C1 segment of cervical spinal cord (tissue), 14 donors: ENCODE measurements at places on chromosomes 6 and 20.
A peak's percentile ranks its signal among the peaks of the same experiment; 100 is the strongest.

DNA sequence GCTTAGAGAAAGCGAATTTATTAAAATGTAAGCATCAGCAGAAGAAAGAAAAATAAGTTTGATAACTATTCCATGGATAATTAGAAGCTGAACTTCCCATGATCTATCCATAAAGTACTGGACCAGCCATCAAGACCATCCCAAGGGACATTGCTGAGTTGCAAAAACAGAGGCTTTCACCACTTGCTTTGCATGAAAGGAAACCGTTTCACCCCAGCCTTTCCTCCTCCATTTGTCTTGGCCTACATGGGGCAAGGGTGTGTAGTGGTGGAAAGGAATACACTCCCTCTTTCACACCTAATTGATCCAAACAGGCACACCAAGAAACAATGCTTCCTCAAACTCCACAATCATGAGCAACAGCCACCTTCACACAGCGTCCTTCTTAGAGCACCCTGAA is 10.4 kb downstream of the HIVEP2 start:
- no peak for DNase-seq

- DNase-seq, result no peak
Observed at GRCh38 chr20:62515826-62516225, 40.0 kb upstream of the GATA5 start.

- no peak for DNase-seq
Observed at GRCh38 chr6:52538901-52539354, 37.9 kb downstream of the TRAM2 start.

GRCh38 chr20:5195655-5196054 is 68.8 kb downstream of the CDS2 start:
- DNase-seq, result no peak

- DNase-seq, result no peak
Observed at GRCh38 chr20:39574061-39574460, 611.9 kb downstream of the DHX35 start.

GRCh38 chr20:40319741-40320516 is 369.1 kb downstream of the MAFB start:
- no peak for DNase-seq

- no peak for DNase-seq
Observed at GRCh38 chr6:149266659-149267058, 50.9 kb upstream of the TAB2 start.

- DNase-seq, result no peak
Observed at GRCh38 chr6:158327211-158327610, 14.9 kb downstream of the TULP4 start.

DNA sequence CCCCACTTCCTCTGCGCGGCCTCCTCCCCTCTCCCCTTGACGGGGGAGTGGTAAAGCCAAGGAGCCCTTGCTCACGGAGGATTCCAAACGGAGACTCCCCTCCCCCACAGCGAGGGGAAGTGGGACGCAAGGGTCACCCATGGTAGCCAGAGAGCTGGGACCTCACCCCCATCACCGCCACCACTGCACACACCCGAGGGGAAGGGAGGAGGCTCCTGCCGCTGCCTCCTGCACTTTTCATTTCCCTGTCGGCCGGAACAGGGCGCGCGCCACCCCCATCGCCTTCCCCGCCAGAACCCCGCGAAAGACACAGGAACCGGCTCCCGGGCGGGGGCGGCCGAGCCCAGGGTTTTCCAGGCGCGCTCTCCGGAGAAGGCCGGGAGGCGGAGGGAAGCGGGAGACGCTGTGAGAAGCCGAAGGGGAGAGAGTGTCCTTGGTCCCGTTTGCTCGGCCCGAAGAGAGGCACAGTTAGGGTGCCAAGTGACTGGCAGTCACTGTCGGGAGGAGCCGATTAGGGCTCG is 789 bp downstream of the CCND3 start:
- peak; percentile 54 for DNase-seq

DNA sequence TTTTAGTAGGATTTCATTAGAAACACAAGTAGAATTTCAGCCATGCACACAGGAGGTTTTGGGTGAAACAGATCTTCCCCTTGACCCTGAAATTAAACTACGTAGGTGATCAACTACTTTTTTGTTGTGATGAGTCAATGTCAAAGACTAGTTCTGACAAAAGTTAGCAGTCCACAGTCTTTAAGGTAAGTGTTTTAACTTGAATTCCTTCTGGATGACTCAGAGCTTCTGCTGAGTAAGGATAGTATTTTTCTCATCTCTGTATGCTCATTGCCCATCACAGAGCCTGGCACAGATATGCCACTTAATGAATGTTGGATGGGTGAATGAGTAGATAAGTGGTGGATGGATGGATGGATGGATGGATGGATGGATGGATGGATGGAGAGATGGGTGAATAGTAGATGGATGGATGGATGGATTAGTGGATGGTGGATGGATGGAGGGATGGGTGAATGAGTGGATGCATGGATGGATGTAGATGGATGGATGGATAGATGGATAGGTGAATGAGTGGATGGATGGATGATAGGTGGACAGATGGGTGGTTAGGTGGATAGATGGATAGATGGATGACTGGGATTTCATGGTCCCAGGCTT is 165.3 kb downstream of the ZMYND8 start:
- DNase-seq, result no peak

DNA sequence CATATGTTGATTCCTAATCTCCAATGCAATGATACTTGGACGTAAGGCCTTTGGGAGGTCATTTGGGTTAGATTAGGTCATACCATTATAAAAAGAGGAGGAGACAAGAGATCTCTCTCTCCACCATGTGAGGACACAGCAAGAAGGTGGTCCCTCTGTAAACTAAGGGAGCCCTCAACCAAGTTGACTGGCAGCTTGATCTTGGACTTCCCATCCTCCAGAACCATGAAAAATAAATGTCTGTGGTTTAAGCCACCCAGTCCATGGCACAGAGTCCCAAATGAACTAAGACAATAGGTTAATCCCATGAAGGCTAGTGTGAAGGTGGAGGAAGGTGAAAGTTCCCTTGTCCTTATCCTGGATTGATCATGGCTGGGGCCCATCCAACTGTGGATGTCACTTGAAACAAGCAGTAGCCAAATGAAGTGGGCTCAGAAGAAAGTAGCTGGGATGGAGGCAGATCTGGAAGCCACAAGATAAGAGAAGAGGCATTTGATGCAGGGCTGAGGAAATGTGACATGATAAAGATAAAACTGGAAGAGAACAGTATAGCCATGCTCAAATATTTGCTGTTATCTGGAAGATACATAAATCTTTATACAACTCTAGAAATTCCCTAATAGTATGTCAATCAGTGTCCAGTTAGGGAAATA is 99.9 kb downstream of the BANF2 start:
- DNase-seq, result no peak

DNA sequence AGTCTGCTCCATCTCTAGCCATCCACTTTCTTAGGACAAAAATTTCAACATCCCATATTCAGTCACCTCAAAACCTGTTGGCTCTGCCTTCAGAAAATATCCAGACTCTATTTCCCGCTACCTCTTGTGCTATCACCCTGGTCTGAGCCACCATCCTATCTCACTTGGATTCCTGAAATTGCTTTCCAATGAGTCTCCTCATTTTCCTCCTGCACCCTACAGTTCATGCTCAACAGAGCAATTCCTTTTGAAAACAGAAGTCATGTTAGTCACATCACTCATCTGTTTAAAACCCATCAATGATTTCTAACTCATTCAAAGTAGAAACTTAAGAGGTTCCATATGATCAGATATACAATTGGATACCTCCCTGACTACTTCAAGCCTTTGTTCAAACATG is 229.9 kb downstream of the ADGRG6 start:
- DNase-seq, result no peak

GRCh38 chr20:16011056-16011455 is 562.2 kb downstream of the KIF16B start:
- DNase-seq, result no peak

GRCh38 chr6:133128191-133128590 is 113.0 kb upstream of the EYA4 start:
- DNase-seq, result no peak

DNA sequence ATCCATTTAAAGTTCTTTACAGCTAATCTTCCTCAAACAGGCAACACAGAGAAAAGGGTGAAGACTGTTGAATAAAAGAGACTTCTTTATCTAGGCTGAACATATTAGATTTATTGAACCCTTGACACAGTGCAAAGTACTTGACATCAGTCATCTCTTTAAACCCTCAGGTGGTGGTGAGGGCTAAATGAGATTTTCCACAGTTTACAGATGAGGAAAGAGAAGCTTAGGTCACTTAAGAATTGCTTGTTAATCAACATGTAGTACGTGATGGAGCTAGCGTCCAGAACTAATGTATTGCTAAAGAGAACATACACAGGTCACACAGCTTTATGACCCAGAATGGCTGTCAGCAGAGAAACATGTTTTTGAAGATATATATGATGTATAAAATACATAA is 193.4 kb upstream of the LAMP5 start:
- DNase-seq, result no peak

DNA sequence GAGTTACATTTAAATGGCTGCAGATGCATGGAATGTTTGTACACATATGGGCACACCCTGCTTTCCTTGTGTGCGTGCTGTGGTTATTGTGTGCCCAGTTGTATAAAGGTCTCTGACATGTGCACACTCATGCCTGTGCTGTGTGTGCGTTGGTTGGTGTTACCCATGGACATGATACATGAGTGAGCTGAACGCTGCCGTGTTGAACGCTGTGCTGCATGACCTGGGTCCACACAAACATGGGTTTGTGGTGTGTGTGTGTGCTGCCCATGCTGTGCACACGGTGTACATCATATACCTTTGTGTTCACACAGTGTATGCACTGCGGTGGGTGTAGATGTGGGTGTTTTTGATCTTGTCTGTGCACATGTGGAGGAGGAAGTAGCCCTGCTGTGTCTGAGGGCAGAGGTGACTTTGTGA is 54.4 kb downstream of the TOX2 start:
- no peak for DNase-seq

DNA sequence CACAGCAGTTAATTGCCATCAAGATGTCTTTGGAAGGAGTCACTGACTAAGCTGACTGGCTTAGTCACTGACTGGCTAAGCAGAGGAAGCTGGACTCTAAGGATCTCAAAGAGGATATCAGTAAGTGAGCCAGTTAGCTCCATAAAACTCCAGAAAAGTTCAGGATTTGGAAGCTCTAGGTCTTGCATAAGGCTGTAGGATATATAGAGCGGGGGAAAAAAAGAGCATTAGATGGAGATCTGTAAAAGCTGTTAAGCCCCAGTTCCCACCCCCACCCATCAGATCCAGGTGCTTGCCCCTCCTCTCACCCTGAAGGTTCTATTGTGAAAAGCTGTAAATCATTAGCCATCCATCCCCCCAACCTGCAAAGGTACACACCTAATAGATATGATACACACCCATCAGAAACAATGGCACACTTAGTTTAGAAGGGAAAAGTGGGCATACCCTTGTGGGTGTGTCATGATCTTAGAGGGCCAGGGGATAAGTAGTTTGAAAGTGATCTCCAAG is 32.2 kb downstream of the CARMIL1 start:
- no peak for DNase-seq

DNA sequence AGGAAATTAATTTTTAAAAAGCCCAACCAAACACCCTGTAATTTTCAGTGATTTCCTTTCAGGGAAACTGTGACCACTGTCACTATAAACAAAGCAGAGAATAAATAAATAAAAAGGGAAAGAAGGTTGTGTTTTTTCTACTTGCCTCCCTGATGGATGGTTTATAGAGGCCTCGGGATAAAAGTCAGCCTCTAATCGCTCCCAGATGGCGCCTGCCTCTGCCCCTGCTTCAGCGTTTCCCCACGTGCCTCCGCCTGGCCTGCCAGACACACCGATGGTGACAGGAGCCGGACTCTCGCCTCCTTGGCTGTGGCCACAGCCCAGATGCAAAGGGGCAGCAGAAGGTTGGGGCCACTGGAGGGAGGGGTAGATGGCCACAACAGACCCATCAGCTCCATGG is 327.7 kb downstream of the CDC5L start:
- DNase-seq, result no peak

DNA sequence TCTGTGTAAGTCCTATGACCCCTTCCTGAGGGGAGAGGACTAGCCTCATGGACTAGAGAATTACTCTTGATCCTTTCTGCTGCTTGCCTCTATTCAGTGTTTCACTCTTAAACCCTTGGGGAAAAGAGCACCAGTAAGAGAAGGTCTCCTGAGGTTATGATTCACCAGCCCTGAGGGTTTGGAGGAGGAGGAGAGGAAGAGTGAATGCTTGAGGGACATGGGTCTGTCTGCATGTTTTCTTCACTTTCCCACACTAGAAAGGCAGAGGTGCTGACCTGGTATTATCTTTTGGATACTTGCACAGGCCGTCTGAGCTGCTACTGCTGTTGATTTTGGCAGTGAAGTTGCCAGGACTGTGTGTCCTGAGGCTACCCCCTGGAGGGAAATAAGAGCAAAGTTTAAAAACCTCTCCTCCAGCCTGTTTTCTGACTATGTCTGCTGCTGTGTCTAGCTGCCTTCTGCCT is 78.3 kb downstream of the CD109 start:
- DNase-seq, result no peak

DNA sequence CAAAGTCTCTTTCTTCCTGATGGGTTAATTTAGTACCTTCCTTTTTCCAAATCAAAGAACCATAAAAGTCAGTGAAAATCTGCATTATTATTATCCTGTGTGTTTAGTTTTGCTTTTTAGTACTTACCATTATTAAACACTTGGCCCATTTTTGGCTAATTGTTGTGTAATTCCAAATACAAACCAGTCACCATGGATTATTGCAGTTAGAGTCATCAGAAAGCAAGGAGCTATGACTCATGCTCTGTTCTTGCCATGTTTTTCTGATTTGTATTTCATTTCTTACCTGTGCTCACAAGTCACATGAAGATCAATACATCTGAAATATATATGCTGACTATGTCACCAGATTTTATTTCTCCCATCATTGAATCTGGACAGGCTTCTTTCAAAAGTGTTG is 31.3 kb downstream of the SLC22A3 start:
- DNase-seq, result no peak

GRCh38 chr6:124008000-124008987 is 204.6 kb downstream of the NKAIN2 start:
- no peak for DNase-seq

GRCh38 chr20:5691918-5692618 is 58.1 kb upstream of the SHLD1 start:
- no peak for DNase-seq

GRCh38 chr6:156485150-156485549 is 292.0 kb upstream of the ARID1B start:
- no peak for DNase-seq

DNA sequence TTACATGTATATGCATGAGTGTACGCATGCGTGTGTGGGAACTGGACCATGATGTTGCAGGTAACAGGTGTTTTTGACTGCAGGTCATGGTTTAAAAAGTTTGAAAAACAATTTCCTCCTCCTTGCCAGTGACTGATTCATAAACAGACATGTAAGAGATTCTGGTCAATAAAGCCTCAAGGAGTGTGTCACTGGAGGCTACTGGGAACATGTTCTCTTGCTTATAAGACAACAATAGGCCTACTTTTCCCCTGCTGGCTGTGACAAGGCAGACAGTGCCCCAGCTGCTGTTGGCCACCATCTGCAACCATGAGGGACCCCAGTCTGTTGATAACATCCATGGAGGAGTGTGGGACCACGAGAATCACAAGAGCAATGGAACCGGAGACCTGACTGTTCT is 12.7 kb downstream of the LEMD2 start:
- no peak for DNase-seq

- DNase-seq, result no peak
Observed at GRCh38 chr6:63897952-63898351, 262.4 kb downstream of the PHF3 start.
